ENCODE measurements at places on chromosomes 7 and 10.
A peak's percentile ranks its signal among the peaks of the same experiment; 100 is the strongest.

DNA sequence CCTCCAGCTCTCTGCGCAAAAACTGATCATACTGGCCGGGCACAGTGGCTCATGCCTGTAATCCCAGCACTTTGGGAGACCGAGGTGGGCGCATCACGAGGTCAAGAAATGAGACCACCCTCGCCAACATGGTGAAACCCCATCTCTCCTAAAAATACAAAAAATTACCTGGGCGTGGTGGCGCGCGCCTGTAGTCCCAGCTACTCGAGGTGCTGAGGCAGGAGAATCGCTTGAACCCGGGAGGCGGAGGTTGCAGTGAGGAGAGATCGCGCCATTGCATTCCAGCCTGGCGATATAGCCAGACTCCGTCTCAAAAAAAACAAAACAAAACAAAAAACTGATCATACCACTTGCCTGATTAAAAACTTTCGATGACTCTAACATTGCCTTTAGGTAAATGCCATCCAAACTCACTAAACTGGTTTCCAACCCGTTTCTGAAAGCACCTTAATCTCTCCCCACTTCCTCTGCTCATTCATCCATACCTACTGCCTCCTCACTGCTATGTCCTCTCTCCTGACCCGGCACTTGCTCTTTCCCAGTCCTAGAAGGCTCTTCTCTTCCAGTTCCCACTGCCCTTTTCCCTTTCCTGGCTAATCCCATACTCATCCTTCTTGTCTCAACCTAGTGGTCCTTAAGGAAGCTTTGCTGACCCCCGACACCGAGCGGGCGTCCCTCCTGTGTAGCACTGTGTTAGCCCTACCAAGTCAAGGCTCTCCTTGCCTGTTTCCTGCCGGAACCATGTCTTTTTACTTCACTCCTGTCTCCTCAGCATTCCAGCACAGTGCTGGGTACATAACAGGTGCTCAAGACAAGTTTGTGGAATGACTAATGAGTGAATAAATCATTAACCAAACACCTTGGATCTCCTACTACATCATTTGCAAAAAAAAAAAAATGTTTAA, 686 bp upstream of the MIOS start:
- DNase-seq: no peak

DNA sequence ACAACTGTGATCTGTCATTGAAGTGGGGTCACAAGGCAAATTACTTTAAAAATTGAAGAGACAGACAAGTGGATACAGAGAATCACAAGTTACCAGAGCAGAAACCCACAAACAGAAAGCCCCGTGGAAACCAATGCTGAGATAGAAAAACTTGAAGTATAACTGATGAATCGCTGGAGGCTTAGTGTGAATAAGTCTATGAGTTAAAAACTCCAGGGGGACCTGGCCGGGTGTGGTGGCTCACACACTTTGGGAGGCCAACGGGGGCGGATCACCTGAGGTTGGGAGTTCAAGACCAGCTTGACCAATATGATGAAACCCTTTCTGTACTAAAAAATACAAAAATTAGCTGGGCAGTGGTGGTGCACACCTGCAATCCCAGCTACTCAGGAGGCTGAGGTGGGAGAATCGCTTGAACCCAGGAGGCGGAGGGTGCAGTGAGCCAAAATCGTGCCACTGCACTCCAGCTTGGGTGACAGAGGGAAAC, 69.7 kb upstream of the ZNRF2 start:
- DNase-seq: no peak

DNA sequence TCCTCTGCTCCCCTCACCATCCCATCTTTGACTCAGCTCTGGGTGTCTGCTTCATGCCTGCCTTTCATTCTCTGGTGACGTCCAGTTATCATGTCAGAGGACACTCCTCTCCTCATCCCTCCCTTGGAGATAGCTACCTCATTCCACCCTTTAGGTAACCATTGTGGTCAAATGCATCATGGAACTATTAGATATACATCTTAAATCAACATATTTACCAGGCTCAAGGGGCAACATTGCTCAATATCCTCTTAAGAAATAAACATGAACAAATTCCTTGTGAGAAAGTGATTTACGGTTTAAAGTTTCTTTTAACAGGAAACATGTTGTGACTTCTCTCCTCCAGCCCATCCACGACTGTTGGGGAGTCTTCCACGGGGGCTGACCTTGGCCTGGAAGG, 511.6 kb upstream of the IGFBP3 start:
- no peak for DNase-seq

- peak; percentile 12 for DNase-seq
Measured at GRCh38 chr7:3200504-3200903, 100.5 kb upstream of the SDK1 start.

GRCh38 chr10:28984431-28984830, 304.4 kb upstream of the LYZL1 start:
- peak; percentile 73 for DNase-seq

DNA sequence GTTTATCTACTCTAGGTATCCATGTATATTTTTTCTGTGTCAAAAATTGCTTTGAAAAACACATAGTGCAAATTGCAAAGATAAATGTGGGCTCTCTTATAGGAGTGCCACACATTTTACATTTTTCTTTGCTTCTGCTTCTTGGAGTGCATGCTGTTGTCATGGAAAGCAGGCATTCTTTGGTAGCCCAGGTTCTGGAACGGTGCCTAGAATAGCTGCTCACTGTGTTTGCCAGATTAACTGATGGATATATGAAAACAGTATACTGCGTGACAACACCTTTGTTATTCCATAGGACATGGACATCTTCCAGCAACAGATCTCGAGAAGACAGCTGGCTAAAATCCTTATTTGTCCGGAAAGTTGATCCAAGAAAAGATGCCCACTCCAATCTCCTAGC, 13.4 kb downstream of the NIPSNAP2 start:
- DNase-seq: no peak

DNA sequence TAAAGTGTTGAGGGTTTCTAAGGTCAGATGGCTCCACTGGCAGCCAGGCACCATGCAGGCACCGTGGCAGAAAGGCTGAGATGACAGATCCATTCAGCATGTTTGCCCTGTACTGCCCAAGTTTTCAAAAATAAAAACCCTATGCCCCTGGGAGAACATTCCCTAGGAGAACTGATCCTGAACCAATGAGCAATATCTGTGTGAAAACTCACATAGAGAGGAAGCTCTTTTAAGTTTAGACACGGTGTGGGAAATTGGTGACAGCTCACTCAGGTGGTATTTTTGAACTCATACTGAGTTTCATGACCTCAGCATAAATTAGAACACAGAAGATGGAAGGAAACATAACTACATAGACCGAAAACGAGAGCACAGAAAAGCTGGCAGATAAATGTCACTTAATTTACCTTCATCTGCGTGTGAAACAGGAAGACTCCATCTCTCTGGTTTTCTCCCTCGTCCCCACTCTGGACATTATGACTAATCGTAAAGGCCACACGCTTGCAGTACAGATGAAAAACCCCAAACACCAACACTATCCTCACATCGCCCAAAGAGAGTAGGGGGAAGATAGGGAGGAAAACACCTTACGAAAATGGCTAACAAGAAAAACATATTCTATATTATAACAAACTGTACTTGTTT, 127.8 kb downstream of the ICA1 start:
- no peak for DNase-seq

DNA sequence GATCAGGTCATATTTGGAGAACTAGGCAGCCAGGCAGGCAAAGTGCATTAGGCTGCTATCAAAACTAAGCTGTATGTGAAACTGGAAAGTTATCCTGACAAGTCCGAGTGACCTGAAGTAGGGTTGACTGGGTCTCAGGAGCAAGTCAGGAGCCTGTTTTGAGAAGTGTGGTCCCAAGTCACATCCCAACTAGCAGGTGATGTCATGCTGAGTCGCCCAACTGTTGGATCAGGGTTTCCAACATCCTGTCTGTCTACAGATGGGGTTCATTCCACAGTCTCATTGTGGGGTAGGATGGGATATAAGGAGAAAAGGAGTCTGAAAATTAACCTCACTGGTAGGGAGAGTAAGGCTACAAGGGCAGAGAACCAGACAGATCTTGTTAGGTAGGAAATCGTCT, 27.0 kb downstream of the SLC26A4 start:
- DNase-seq: no peak

DNA sequence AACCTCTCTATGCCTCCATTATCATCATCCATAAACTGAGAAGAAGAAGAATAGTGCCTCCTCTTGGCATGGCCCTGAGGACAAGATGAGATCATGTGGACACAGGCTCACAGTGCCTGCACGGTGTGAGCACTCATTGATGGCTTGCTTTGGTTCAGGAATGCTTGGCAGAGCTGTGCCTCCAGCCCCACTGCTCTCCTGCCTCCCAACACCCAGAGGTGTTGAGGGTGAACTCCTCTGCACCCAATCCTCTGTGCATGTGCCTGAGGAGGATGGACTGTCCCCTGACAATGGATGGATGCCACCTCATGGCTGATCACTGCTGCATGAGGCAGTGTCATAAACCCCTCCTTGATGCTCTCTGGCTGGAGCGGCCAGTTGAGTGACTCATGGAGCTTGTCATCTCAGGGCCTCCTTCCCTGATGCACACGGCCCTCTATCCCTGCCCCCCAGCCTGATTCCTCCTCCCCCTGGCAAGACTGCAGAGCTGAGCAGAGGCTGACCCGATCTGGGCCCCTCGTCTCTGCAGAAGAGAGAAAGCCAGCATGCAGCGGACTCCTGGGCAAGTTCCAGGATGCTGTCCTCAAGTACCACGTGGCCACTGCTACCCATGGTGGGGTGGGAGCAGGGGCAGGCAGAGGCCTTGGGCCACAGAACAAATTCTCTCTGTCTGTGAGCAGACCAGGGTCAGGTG, 136.3 kb downstream of the KCNMA1 start:
- no peak for DNase-seq

DNA sequence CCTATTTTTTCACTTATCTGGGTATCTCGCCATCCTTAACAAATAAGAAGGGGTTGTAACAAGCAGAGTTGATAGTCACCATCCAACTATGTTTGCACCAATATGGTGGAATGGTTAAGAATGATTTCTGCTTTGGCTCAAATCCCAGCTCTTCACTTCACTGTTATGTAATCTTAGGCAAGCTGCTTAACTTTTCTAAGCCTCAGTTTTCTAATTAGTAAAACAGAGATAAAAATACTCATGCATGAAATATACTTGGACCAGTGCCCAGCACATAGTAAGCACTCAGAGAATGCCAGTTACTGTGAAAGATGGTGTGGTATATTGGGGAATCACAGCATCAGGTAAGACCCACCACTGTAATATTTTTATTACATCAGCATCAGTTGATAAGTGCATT, 33.6 kb downstream of the ABCB1 start:
- DNase-seq: no peak

- no peak for DNase-seq
Measured at GRCh38 chr10:35577926-35578617, 27.1 kb upstream of the GJD4 start.

GRCh38 chr7:142299237-142299781, 41.5 kb upstream of the PRSS58 start:
- DNase-seq: no peak

DNA sequence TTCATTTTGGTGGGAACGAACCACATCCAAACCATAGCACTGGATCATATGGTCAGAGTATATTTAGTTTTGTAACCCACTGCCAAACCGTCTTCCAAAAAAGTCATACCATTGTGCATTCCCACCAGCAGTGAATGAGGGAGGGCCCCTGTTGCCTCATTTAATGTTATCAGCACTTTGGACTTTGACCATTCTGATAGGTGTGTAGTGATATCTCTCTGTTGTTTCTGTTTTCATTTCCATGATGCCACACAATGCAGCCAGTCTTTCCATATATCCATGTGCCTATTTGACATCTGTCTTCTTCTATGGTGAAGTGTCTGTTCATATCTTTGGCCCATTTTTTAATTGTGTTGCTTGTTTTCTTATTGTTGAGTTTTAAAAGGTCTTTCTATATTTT, 105.0 kb upstream of the PPP2R2D start:
- no peak for DNase-seq

- no peak for DNase-seq
Measured at GRCh38 chr7:36527549-36527913, 137.9 kb downstream of the ANLN start.

DNA sequence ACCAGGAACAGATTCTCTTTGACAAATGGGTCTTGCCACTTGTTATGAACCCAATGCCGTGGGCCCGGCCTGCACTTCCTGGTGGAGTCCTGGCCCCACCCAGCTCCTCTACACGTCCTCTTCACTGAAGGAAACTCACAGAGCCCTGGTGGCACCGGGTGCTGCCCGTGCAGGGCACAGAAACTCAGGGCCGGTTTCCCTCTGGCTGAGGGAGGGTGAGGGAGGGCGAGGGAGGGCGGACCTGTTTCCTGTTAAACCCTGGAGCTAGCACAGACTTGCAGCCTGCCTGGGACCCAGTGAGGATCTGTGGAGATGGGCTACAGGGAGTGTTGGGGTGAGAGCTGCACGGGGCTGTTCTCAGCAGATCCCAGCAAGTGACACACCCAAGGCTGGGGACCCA, 596.3 kb downstream of the PTPRN2 start:
- DNase-seq: no peak

GRCh38 chr7:5363729-5364128, 59.9 kb downstream of the TNRC18 start:
- no peak for DNase-seq

DNA sequence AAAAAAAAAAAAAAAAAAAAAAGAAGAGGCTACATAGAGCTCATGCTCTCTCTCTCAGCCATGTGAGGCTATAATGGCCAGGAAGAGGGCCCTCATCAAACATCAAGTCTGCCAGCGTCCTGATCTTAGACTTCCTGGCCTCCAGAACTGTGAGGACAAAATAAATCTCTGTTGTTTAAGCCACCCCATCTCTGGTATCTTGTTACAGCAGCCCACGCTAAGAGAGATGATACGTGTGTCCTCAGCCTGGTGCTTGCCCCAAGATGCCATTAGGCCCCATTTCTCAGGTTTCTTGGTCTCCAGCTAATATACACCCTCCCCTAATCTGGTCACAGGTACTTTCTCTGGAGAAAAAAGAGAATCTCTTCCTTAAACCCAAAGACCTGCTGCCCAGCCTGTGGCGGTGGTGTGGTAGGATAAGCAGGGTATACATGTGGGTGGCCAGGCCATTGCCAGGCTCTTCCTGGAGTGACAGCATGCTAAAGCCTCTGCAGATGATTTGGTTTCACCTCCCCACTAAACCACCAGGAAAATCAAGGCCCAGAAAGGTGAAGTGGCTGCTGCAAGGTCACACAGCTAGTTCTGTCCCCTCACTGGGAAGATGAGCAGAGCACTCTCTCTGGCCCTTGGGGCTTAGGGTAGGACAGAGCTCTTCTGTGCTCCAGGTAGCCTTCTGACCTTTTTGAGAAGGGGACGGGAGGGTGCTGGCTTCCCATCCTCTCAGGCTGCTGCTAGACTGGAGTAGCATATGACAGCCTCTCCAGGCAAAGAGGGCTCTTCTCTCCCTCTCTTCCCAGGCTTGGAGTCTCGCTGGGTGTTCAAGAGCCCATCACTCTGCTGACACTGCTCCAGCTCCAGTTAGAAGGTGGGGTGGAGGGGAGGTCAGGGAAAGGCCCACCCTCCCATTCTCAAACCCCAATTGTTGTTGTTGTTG, 5.2 kb downstream of the SPOCK2 start:
- DNase-seq: no peak

- no peak for DNase-seq
Measured at GRCh38 chr7:157357129-157358040, 20.6 kb downstream of the DNAJB6 start.

DNA sequence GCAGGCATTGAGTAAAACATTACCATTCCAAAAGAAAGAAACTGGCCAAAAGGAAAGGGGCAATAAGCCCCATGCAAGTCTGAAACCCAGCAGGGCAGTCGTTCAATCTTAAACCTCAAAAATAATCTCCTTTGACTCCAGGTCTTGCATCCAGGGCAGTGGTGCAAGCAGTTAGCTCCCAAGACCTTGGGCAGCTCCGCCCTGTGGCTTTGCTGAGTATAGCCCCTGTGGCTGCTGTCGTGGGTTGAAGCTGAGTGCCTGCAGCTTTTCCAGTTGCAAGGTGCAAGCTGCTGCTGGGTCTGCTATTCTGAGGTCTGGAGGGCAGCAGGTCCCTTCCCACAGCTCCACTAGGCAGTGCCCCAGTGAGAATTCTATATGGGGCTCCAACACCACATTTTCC, 580.1 kb upstream of the AUTS2 start:
- DNase-seq: no peak

All from Kasumi-1 (cell line).